EH (cell line): ENCODE measurements at places on chromosomes 7 and 10.
A peak's percentile ranks its signal among the peaks of the same experiment; 100 is the strongest.

- DNase-seq: peak; percentile 38
These were observed 24.1 kb upstream of the PNLIP start for GRCh38 chr10:116521424-116522290.

DNA sequence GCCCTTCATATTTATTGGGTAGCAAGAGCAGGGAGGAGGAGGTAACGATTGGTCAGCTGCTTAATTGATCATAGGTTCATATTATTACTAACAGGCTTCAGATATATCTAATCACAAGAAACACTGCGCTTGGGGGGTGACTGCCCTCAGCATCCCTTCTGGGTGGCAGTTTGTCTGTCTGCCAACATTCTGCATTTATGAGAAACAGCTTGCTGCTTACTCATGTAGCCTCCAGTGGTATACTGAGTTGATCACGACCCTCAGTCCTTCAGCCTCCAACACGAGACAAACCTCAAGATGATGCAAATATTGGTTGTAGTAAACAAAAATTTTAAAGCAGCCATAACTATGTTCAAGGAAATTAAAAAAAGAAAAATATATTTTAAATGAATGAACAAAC, 657.8 kb upstream of the PHF14 start:
- DNase-seq: no peak

DNA sequence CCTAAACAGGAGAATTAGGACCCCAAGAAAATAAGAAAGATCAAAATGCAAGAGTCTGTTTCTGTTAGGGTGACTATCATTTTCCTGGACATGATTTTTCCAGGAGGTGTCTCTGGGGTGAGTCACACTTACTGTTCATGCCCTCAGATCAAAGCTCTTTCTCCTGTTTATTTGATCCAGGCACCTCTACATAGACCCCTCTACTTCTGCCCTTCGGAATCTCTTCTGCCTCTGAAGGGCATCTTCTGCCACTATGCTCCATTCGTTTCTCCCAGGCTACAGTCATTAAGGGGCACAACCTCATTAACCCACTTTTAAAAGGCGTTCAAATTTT, 1328.0 kb downstream of the GATA3 start:
- DNase-seq: no peak

DNA sequence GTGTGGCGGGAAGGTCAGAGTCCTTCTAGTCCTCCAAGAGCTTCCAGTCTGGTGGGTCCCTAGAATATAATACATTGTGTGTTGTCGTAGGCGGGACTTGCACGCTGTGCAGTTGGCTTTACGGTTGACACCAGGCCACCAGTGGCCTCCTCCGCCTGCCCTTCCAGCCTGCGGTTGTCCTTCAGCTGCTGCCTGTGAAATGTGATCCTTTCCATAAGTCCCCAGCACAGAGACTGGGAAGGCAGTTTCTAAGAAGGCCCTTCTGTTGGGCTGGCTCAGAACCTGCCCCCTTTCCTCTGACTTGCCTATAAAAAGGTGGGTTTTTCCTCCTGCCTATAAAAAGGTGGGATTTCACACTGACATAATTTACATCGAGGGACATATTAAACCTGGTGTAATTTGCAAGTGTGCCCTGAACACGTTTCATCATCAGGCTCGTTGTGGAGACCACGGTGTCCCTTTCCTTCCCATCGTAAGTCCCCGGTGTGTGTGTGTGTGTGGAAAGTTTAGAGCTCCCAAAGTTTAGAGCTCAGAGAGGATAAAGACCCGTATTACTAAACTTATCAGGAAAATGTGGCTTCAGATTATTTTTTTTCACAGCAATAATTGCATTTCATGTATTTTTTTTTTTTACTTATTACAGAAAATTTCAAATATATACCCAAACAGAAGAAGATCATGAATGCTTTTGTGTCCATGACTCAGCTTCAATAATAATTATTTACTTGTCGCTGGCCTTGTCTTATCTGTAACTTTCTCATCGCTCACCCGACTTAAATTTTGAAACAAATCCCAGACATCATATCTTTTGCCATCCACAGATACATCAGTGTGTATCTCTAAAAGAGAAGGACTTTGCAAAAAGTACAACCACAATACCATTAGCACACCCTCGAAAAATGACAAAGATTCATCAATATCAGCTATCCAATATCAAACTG, 45.1 kb downstream of the CUX1 start:
- peak; percentile 13 for DNase-seq

DNA sequence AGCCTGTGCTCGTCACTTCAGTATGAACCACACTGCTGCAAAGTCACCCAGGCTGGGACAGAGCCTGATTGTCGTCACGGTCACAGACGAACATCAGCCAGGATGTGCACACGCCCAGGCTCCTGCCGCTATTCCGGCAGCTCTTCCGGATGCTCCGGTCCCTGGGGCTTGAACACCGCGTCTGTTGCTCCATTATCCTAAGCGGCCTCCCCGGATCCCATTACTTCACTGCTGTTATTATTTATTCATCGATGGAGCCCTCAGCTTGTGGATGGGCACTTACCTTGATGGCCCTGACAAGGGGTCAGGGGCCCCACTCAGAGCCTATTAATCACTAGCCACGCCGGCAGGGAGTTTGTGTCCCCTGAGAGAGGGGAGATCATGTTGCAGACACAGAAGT, 120.8 kb upstream of the PCBD1 start:
- DNase-seq: no peak

- DNase-seq: no peak
These were observed 246.7 kb downstream of the FGFR2 start for GRCh38 chr10:121351540-121351939.
